GM23248 (cell line): ENCODE measurements at places on chromosomes 12 and 14.

DNA sequence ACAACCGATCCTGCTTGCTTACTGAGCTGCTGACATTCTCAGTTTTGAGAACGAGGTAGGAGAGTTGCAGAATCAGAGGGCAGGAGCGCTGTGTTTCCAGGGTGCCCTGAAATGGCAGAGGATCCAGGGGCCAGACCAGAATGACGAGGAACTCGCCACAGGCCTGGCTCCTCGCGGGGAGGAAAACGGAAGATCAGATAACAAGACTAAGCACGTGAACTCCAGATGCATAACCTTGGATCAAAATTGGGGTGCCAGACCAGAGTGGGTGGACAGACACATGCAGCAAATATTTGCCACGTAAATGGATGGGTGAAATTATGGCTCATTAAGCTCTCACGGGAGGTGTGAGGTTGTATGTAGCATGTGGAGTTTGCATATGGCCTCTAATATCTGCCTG, 46.5 kb downstream of the ELK3 start:
- peak; percentile 86 for DNase-seq

DNA sequence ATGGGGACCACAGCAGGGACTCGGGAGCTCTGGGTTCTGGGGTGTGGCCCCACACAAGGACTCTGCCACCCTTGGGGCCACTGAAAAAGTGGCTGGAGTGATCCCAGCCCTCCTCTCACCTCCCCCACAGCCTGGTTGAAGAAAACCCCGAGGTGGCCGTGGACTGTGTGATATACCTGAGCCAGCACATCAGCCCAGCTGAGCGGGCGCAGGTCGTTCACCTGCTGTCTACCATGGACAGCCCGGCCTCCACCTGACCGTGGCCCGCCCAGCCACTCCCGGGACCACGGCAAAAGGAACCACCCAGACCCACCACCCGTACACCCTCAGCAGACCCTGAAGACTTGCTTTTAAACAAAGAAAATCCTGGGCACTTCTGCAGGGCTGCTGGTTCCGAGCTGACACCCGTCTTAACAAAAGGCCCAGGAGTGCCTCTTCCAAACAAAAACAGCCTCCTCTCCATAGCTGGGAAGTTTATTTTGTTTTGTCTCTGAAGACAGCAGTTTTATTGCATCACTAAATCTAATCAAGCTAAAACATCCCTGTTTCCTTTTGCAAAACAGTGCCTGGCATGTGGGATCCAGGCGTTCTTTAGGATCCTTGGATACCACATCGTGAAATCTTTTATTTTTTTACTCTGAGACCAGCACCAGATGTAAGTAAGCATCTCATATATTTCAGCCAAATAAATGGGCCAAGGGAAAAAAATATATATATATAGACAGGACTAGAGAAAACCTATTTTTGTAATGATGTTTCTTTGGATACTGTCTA, 42.8 kb downstream of the FOXN4 start:
- DNase-seq, result no peak

DNA sequence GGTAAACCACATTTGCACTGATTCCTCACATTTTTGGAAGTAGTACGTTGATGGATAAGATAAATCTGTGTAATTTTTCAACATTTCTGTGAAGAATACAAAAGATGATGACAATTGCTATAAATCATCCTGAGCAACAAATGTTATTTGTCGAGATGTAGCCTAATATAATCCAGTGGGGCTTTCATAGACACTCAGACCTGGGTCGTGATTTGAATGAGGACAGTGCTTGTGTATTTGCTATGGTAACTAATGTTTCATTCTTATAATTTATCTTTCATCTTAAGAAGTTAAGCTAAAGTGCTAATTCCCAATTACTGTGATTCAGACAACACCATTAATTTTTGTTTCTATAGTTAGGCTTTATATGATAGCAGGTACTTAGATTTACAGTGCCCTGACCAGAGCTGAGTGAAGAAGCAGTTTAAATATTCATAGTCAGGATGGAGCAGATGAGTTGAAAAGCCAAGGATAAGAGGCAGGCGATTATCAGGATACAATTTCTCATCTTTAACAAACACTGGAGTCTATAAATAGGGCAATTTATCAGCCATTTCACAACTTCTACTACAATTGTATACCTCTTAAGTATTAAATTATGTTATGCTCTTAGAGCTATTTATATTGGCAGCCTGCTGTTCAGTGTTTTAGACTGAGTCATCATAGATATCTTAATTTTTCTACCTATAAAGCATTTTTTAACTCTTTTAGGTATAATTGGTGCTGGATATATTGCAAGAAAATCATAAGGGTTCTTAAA, 359.9 kb downstream of the TRHDE start:
- DNase-seq, result no peak

GRCh38 chr14:20732979-20733635, 12.6 kb upstream of the EDDM3A start:
- DNase-seq, result no peak

- DNase-seq, result no peak
These were observed 5.6 kb downstream of the CHFR start for GRCh38 chr12:132881818-132882217.

DNA sequence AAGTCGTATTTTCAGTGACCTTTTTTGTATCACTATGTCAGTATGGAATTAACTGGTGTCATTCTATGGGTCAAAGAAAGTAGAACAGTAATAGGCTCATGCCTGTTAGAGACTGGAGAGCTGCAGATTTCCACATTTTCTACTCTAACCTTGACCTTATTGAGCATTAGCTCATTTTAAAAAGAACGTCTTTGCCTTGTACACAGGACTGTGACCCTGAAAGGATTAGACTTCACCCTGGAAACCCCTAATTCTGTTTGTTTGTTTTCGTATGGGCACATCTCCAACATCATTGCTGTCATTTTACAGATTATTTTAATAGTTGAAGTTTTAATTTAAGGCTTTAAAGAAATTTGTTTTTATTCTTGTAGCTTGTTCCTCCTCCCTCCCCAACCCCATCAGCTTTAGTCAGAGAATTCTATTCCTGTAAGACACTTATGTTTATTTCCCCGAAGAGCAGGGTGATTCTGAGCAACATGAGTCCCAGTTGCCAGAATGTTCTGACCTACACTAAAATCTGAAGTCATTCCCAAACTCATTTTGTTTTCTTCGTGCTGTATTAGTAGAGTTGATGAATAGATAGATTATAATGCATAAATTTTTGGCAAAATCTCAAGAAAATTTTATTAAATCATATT, 451.3 kb downstream of the FOXG1 start:
- DNase-seq, result no peak

- DNase-seq, result no peak
These were observed 298.6 kb downstream of the AKAP6 start for GRCh38 chr14:32627545-32628298.

GRCh38 chr12:1606021-1606622, 11.7 kb upstream of the FBXL14 start:
- peak; percentile 93 for DNase-seq

DNA sequence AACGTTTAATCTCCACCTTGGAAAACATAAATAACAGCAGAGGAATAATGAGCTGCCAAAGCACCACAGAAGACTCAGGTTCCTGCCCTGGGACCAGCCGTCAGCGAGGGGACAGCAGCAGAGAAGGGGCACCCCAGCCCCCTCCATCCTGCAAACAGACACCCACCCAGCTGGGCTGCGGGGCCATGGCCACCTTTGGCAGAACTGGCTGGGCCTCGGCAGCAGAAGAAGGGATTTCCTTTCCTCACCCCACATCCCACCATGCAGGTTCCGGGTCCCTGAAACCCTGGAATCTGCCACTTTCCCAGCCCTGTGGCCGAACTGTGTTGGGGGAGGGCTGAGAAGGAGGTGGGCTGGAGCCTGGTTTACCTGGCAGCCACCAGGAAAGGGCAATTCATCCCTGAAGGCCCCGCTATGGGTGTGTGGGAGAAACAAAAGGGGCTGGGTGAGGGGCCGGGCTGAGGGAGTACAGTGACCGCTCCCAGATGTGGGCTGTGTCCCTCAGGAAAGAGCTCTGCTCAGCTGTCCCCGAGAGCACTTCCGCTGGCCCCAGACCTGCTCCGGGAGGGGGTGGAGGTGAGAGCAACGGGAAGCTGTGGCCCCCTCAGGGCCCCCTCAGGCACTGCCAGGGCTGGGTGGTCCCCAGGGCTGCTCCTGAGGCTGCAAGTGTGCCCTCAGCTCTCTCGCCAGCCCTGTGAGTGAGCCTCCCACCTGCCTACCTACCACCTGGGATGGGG, 3.8 kb downstream of the PGF start:
- DNase-seq, result no peak

DNA sequence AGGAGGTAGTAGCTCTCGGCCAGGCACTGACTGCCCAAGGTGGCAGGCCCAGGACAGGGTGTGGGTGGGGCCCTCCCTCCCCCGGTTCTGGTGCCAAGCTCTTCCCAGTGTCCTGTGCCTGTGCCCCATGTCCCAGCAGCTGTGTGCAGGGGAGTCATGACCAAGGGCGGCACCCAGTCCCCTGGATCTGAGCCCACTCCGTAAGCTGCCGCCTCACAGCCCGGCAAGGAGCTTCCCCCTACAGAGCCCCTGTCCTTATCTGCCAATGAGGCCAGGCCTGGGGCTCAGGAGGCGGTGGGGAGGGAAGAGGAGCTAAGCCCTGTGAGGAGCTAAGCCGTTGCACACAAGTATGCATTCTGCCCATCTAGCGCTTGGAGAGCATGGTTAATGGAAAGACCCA, 5.6 kb upstream of the C14orf180 start:
- no peak for DNase-seq

- no peak for DNase-seq
These were observed 269.6 kb upstream of the AMIGO2 start for GRCh38 chr12:47349137-47350061.

DNA sequence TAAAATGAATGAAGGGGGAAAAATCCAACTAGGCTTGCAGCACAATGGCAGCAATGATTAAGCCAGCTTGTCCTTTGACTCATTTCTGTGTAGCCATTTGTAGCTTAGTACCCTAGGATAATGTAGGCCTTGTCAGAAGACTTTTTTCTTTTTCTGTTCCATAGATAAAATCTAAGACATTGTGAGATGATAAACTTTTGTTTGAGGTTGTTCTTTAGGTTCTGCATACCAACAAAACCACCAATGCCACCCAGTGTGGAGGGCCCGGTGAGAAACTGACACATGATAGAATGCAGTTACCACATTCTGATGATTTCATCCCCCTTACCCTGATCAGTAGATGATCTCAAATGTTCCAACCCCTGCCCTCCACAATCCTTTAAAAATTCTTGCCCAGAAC, 6.6 kb upstream of the KLRD1 start:
- DNase-seq, result peak; percentile 9

- no peak for DNase-seq
These were observed 143.1 kb downstream of the ZNF664 start for GRCh38 chr12:124115976-124116690.

- no peak for DNase-seq
These were observed 72.1 kb downstream of the EMP1 start for GRCh38 chr12:13268581-13268980.

GRCh38 chr12:106841510-106842302, 67.2 kb downstream of the RIC8B start:
- DNase-seq, result peak; percentile 69

DNA sequence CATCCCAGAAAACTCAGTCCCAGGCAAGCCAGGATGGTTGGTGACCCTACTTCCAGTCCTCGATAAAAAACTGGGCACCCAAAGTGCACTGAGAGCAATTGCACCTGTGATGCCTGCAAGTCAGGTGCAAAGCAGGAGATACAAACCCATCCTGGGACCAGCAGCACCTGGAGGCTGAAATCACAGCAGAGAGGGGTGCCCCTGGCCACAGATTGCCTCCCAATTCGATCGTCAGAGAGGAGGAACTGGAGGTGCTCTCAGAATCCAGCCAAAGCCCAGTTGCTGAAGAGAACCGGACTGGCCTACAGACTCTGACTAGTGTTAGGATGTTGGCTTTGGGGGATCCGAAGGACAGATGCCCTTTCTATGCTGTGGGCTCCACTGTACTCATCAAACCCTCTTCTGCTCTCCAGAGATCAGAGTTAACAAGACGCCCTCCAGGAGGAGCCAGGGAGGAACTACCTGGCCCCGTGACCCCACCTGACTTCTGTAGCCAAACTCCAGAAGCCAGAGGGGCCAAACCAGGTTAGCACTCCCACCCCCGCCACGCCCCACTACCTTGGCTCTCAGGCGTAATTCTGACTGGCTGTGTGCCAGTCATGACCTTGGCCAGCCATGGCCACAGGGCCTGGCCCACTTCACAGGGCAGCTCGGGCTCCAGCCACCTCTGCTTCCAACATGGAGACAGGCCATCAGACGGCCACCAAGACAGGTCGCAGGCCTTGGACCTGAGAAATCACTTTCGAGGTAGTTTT, 284.5 kb upstream of the RTL1 start:
- no peak for DNase-seq

DNA sequence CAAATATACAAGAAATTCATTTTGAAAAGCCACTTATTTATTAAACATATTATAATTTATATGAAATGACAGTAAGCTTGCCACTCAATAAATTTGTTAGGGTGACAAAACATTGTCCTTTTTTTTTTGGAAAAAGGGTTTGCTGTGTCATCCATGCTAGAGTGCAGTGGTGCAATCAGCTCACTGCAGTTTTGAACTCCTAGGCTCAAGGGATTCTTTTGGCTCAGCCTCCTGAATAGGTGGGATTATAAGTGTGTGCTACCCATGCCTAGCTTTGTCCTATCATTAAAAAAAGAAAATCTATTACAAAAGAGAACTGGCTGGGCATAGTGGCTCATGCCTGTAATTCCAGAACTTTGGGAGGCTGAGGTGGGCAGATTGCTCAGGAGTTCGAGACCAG, 66.8 kb downstream of the FGD6 start:
- DNase-seq, result no peak

DNA sequence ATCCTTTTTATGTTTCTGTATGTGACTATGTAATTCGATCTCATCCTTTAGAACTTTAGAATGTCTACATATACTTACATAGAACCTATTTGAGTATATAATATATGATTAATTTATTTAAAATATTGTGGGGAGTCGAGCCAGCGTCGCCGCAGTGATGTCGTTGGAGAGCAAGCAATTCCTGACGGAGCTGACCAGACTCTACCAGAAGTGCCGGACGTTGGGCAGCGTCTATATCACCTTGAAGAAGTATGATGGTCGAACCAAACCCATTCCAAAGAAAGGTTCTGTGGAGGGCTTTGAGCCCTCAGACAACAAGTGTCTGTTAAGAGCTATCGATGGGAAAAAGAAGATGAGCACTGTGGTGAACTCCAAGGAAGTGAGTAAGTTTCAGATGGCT, 6.4 kb upstream of the CD27 start:
- no peak for DNase-seq

GRCh38 chr12:78359520-78359919, 505.1 kb upstream of the SYT1 start:
- peak; percentile 78 for DNase-seq
